ENCODE measurements at places on chromosomes 5 and 9.

DNA sequence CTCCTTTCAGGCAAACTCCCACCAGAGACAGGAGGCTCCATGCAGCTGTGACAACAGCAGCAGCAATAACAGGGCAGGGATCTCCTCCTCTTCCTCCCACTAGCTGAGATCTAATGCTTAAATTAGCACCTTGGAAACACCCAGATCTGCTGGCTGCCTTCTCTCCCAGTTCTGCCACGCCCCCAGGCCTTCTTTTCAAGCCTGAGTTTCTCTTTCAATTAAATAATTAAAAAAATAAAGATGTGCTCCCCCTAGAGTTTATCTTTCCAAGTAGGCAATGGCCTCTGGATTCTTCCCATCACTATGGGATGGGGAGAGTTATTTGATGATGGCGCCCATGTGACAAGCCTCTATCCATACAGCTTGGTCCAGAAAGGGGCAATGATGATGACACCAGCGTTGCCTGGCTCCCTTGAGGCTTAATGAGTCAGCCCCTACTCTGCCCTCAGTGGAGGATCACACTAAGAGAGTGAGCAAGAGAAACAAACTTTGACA lies 3.8 kb downstream of the FAM219A start:
- DNase-seq = no peak

- DNase-seq = no peak
Measured at GRCh38 chr5:177271113-177271512, 32.4 kb downstream of the RAB24 start.

- DNase-seq = no peak
Measured at GRCh38 chr9:28158451-28158850, 585.2 kb upstream of the C9orf72 start.

GRCh38 chr5:150665044-150665443 lies 4.0 kb downstream of the MYOZ3 start:
- DNase-seq = no peak

- DNase-seq = no peak
Measured at GRCh38 chr5:134383980-134384697, 12.8 kb downstream of the UBE2B start.

GRCh38 chr9:68843239-68843638 lies 138.2 kb downstream of the PIP5K1B start:
- DNase-seq = no peak

DNA sequence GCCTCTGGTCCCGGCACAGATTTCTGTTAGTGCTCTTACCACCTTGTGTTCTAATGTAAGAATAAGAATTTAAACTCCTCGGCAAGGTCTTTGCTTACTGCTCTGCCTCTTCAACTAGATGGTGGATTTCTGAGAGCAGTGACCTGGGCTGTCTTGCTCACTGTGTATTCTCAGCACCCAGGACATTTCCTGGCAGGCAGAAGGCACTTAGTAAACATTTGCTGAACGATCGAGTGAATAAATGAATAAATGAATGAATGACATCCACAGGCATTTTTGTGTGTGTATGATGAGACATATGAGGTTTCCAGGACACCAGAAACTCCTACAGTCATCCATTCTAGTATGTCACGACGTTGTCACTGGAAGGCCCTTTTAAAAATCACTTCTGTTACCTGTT lies 143.2 kb downstream of the BOD1 start:
- DNase-seq = no peak

- no peak for DNase-seq
Measured at GRCh38 chr5:58366461-58366860, 93.4 kb downstream of the PLK2 start.

DNA sequence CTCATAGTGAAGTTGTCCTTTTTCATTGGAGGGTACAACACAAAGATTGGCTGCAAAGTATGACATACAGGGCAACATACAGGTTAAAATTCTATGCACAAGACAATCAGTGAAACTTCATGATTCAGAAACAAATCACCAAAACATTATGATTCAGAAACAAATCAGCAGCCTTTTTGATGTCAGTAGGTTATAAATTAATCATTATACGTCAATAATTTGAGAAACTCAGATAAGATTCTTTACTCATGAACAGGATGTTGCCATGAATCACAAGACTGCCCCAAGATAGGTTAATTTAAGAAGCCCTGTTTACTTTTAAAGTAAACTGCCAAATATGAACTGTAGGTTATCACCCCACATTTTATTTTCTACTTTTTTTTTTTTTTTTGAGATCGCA lies 62.2 kb upstream of the IL33 start:
- DNase-seq = no peak

GRCh38 chr5:127386557-127386956 lies 96.0 kb downstream of the MEGF10 start:
- no peak for DNase-seq

DNA sequence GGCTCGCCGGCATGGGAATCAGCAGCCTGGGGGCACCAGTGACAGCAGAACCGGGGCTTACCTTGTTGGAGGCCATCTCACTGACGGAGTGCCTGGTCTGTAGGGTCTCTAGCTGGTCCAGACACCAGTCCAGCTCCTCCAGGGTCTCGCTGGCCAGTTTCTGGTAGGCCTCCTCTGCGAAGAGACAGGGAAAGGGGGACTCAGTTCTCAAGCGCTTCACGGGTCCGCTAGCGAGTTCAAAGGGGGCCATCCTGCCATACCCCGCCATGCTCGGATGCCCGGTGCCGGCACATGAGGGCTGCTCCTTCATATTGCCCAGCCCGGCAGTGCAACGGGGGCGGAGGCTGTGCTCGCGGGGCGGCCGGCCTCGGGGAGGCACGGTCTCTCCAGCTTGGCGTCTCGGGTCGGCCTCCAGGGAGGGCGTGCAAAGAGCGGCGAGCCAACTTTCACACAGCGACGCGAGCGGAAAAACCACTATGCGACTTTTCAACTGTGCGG lies 456.0 kb downstream of the RAB3C start:
- DNase-seq = peak; percentile 43

GRCh38 chr9:96317335-96317980 lies 15.5 kb upstream of the HSD17B3 start:
- DNase-seq = no peak

- DNase-seq = no peak
Measured at GRCh38 chr5:127572930-127573329, 55.5 kb downstream of the PRRC1 start.

GRCh38 chr5:148910686-148911361 lies 84.4 kb downstream of the ADRB2 start:
- DNase-seq = no peak

DNA sequence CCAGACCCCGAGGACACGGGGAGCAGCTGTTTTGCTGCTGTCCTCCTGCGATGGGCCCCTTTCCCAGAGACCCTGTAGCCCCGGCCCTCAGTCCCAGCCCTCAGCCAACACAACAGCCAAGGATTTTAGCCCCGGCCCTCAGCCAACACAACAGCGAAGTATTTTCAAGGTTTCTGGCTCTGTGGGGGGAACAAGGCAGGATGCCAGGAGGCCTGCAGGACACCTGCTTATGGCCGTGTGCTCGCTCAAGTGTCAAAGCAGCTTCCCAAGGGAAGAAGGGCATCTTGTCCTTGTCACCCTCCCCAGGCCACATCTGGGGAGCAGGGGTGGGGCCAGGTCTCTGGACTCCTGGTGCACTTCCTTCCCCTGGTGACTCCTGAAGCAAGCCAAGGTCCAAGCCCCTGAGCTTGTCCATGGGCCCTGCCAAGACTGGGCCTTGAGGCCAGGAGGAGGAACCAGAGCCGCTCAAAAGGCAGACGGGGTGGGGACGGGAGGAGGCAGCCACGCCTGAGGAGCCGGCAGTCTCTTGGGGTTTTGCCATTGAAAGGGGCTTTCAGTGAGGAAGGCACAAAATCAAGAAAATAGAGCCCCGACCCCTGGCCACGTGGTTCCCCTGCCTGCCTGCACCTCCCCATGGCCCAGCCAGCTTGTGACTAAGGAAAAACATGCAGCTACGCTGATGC lies 10.8 kb downstream of the KCNT1 start:
- DNase-seq = no peak

DNA sequence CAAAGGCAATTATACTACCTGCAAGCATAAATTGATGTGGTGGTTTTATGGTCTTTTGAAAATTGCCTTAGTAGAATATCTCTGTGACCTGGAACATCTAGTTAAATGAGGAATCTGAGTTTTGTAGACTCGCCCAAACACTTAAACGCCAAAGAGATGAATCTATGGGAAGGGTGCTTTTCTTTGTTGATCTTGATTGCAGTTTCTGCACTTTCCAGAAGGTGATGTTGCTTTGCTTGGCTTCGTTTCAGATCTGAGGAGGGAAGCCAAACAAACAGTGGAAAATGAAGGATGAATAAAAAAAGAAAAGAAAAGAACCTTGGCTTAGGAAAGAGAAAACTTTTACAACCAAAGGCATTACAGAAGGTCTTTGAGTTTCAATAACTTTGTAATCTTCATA lies 1021.2 kb downstream of the NR2F1-AS1 start:
- DNase-seq = no peak

DNA sequence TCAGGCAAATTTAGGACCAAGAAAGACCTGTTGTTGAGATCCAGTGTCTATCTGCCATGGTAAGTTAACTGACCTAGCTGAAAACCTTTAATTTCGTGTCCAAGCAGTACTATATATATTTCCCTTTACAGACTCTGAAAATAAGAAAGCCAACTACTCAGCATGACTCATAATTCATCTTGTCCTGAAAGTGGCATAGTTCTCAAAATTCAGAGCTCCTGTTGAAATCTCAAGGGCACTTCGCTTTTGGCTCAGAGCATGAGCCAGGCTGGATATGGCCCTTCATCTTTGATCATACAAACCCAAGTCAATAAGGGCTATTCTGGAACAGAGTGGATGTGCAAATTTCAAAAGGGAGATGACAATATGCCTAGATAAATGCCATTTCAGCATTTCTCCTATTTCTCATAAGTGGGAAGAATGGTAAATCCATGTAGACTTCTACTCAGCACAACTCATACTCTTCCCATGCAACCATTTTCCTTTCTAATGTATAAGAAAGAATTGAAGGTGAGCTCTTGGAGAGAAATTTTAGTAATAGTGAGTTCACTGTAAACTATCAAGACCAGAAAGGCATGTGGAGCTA lies 567.9 kb upstream of the DAB2 start:
- no peak for DNase-seq

- DNase-seq = no peak
Measured at GRCh38 chr9:113935677-113936380, 59.7 kb downstream of the ZNF618 start.

DNA sequence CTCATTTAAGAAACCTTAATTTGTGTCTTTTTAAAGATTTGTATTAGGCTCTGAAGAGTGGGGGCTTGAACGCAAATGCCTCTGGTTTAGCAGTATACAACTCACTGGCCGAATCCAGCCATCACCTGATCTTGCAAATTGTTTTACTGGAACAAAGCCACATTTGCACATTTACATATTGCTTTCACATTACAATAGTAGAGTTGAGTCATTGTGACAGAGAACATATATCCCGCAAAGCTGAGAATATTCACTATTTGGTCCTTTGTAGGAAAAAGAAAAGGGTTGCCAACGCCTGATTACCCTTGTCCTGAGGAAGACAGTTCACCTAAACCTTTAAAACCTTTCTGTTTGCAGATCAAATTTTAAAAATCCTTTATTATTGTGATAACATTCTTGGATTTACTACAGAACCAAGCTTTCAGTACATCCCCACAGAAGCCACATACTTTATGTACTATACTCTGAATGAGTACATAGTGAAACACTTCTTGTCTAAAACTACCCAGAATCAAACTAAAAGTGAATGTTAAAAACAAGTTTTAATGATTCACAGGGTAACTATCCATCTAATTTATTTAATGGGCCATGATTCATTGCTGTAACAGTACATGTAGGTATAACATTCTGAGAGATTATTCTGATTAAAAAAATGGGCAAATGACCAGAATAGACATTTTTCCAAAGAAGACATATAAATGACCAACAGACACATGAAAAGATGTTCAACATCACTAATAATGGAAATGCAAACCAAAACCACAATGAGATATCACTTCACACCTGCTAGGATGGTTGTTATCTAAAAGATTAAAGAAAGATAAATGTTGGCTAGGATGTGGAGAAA lies 161.0 kb downstream of the SLC25A46 start:
- no peak for DNase-seq

GRCh38 chr5:87277279-87277835 lies 9.7 kb downstream of the RASA1 start:
- DNase-seq = no peak

- DNase-seq = no peak
Measured at GRCh38 chr5:14522721-14523120, 58.9 kb upstream of the OTULINL start.

- no peak for DNase-seq
Measured at GRCh38 chr9:95935861-95936578, 60.5 kb downstream of the ERCC6L2 start.

- DNase-seq = no peak
Measured at GRCh38 chr9:123290764-123291163, 22.4 kb upstream of the STRBP start.

DNA sequence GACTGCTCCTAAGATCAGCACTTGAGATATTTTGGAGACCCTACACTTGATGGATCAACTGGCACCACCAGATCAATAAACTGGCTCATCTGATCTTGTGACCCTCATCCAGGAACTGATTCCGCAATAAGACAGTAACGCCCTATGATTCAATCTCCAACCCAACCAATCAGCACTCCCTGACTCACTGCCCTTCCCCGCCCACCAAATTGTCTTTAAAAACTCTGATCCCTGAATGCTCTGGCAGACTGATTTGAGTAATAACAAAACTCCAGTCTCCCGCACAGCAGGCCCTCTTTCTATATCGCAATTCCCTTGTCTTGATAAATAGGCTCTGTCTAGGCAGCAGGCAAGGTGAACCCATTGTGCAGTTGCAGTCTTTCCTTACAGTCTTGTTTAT lies 677.0 kb downstream of the LRRC70 start:
- peak; percentile 16 for DNase-seq

DNA sequence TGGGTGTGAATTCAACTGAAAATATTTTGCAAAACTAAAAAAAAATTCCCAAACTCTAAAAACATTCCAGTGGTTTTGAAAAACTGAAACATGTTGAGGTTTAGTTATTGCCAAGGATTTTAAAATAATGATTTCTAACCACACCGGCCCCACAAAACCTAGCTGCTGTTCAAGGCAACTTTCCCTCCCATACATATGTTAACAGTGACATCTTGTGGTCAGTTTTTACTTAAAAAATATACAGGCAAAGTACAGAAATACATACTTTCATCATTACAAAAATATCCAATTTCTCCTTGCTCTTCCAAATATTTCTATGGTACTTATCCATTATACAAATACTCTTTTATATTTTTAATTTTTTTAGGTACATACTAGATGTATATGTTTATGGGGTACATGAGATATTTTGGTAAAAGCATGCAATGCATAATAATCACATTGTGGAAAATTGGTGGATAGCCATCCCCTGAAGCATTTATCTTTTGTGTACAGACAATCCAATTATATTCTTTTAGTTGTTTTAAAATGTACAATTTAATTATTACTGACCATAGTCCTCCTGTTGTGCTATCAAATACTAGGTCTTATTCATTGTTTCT lies 34.4 kb upstream of the MRPS30 start:
- DNase-seq = no peak

DNA sequence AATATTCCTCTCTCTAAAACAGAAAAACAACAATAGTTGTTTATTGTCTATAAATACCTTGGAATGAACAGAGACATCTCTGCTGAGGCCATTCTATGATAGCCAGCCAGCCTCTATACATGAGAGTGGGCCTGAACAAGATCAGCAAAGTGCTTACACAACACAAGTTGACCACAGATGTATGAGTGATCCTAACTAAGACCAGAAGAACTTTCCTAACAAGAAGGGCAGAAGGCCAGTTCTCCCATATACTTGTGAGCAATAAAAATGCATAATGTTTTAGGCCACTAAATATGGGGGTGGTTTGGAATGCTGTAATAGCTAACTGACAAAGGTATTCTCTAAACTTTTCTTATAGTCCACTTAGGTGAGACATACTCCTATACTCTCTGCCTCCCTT lies 345.7 kb downstream of the SPATA31D1 start:
- DNase-seq = no peak
